ENCODE measurements at places on chromosomes 7 and 10.

DNA sequence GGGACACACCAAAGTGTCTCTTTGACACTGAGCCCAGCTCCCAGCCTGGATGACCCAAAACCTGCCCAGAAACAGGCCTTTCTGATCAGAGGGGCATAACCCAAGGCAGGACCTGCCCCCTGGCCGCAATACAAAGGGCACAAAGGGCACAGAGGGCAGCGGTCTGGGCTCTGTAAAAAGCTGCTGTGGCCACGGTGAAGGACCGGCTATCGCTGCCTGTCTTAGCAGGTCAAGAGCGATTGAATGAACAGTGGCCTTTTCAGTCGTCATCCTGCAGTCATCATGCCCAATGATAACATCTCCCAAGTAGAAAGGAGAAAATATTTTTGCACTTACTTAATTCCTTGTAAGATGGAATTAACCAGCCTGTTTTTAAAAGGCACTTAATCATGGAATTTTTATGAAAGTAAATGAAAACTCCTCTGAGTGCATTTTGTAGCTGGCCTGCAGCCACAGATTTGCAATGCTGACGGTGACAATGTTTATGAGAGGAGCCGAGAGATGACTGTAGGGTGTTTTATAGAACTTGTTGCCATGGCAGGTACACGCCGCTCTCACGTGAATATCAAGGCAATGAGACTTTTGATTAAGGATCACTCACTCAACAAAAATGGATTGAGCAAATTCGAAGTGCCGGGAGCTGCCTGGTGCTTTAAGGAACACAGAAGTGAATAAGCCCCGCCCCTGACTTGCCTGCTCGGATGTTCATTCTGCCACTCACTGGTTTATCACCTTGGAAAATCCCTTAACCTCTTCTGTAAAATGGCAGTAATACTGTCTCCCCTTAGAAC, 47.3 kb upstream of the BHLHA15 start:
- DNase-seq, result no peak

DNA sequence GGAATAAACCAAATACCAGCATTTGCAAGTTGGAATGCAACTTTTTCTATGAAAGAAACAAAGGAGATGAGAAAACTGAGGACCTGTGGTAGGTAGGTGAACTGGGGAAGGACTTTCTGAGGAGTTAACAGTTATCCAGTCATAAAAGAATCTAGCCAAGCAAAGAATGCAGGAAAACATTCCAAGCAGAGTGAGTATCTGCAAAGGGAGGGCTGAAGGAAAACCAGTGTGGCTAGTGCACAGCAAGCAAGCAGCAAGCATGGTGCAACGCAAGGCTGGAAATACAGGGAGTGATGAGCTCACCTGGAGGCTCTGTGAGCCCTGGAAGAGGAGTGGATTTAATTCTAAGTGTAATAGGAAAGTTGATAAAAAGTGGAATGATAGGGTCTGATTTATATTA, 44.0 kb downstream of the RTKN2 start:
- DNase-seq, result peak; percentile 38

DNA sequence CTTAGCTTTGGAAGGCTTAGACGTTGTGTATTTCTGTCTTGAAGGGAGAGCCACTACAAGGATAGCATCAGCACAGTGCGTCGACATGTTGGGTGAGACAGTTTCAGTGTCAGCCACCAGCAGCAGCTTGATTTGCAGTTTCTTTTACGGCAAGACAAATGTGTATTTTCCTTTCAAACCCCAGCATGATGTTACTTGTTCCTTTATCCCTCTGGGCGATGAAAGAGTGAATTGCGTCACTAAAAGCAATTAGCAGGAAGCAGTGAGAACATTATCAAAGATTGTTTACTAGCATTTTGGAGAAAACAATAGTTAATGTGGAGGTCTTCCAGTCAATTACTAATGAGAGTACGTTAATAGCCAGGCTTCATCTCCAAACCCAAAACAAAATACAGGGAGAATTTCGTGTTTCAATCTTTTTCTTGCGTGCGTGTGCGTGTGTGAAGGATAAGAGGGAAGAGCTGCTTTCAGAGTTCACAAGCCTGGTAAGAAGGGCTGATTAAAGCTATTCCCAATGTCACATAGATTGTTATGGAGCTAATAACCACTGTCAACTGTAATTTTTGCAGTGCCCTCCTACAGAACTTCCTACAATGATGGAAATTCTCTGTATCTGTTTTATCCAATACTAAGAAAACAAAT, 157.1 kb upstream of the AOAH start:
- no peak for DNase-seq

GRCh38 chr7:17939606-17940301, 540 bp downstream of the SNX13 start:
- DNase-seq, result peak; percentile 42

DNA sequence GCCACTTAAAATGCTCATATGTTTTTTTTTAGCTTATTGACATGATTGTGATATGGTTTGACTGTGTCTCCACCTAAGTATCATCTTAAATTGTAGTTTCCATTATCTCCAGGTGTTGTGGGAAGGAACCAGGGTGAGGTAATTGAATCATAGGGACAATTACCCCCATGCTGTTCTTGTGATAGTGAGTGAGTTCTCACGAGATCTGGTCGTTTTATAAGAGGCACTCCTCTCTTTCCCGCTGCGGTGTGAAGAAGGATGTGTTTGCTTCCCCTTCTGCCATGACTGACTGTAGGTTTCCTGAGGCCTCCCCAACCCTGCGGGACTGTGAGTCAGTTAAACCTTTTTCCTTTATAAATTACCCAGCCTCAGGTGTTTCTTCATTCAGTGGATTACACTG, 80.5 kb upstream of the ETV1 start:
- DNase-seq, result no peak

DNA sequence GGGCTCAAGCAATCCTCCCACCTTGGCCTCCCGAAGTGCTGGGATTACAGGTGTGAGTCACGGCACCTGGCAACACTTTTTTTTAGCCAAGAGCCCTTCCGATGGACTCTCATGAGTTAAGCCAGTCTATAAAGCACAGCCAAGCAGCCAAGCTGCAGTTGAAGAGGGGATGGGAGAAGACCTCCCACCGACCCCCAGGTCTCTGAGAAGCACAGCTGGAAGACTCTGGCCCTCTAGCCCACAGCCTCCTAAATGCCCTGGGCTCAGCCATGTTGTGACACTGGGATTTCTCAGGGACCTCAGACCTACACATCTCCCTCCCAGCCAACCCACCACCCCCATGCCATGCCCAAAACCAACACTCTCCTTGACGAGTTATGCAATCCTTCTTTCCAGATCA, 31.1 kb downstream of the CALML3 start:
- no peak for DNase-seq

DNA sequence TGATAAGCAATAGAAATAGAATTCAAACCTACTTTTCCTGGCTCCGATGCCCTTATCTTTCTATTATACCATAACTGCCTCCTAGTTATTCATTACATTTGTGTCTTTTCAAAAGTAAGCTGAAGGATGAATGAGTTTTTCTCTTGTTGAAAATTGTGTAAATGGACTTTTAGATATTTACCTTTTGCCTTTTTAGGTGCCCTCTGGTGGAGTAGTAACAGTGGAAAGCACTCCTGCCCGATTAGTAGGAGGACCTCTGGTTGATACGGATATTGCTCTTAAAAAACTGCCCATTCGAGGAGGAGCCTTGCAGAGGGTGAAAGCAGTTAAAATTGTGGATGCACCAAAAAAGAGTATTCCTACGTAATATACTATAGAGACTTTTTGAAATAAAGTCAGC, 11.2 kb downstream of the FAM237B start:
- no peak for DNase-seq

DNA sequence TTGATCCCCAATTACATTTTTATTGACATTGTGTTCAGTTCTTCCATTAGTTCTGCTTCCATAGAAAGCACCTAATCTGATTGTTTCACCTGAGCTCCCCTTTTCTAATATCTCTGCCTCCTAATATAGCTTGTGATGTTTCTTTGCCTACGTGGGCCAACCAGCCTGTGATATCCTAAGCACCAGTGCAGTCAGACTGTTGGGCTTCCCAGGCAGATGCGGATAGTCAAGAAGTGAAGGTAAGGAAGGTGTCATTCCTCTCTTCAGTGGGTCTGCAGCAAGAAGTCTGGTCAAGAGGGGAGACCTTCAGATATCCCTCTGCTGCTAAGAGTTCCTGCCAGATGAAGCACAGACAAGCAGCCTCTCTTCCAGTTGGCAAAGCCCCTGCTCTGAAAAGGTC, 16.2 kb upstream of the DGKI start:
- DNase-seq, result no peak

- no peak for DNase-seq
Observed at GRCh38 chr10:48900371-48900801, 39.3 kb downstream of the LRRC18 start.

GRCh38 chr10:3072641-3073360, 5.5 kb downstream of the PFKP start:
- no peak for DNase-seq

- DNase-seq, result no peak
Observed at GRCh38 chr7:36594445-36594844, 129.8 kb downstream of the AOAH start.

DNA sequence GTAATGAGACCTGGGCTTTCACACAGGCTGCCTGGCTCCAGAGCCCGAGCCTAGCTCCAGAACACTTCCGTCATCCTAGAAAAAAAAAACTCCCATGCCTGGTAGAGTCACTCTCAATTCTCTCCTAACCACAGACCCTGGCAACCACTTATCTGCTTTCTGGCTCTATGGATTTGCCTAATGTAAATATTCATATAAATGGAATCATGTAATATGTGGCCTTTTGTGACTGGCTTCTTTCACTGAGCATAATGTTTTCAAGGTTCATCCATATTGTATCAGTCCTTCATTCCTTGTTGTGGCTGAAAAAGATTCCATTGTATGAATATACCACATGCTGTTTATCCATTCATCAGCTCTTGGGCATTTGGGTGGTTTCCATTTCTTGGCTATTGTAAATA, 167.7 kb upstream of the MKLN1 start:
- DNase-seq, result no peak

GRCh38 chr10:98901441-98902110, 334.1 kb downstream of the HPSE2 start:
- no peak for DNase-seq

- DNase-seq, result no peak
Observed at GRCh38 chr7:11776039-11776438, 56.0 kb downstream of the THSD7A start.

- DNase-seq, result no peak
Observed at GRCh38 chr10:60781661-60782060, 3.4 kb downstream of the CDK1 start.

- no peak for DNase-seq
Observed at GRCh38 chr10:48526846-48527505, 77.9 kb downstream of the ARHGAP22 start.

DNA sequence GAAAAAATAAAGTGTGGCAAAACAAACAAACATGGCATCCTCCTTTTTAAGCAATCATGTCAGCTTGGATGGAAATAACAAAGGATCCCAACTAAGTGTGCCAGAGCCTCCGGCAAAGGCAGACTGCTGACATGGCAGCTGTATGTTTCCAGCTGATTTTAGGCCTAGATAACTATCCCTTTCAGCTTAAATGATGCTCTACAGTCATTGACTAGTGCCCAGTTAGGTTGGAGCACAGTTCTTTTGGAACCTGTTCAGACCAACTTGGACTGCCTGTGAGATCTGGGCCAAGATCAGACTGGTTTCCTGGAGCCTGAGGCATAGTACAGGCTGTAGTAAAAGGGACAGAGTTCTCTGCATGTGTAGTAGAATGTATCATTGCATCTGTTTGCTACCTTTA, 128.7 kb downstream of the DYNC1I1 start:
- no peak for DNase-seq

- DNase-seq, result no peak
Observed at GRCh38 chr10:68271196-68271882, 39.4 kb upstream of the ATOH7 start.

DNA sequence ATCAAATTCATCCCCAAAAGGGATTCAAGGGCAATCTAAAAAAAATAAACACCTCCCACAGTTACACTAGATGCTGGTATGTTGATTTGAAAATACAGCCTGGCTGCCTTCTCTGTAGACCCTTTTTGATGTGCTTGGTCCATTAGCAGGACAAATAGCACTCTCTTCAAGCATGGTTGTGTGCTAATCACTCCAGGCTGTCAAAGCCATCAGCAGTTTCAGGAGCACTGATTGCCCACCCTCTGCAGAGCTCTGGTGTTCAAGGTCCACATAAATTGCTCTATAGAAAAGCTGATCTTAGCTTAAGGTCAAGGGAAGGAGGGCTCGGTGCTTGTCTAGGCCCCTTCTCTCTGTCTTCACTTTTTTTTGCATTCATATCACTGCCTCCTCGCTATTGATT, 35.4 kb downstream of the PRR15 start:
- no peak for DNase-seq

- DNase-seq, result no peak
Observed at GRCh38 chr7:14639329-14639728, 263.2 kb downstream of the DGKB start.

GRCh38 chr7:101009629-101010028, 10.3 kb upstream of the MUC17 start:
- DNase-seq, result no peak

DNA sequence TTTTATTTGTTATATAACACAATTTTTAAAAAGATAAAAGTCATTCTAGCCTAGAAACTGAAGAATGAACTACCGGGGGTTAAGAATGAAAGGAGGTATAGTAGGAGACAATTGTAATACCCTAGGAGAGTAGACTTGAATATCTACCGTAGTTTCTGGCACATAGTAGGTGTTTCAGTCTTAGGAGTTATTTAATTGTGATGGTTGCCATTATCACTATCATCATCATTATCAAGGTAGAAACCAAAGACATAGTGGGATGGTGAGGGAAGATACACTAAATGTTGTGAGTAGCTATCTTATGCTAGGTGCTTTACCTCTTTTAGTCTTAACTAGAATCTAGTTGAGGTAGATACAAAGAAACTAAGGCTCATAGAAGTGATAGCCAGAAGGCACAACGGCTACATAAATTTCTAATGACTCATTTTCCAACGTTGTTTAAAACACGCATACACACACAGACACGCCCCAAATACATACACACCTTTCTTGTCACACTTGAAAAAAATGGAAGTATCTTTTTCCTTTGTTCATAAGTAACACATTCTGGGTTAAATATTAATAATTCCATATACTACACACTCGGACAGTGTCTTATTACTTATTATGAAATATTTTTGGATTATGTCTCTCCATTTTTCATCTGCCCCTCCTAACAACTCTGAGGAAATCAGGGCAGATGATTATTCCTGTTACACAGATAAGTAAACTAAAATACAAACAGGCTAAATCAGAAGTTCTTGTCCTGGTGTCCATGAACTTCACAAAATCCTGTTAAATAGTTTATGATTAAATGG, 2.0 kb upstream of the ANLN start:
- DNase-seq, result no peak
